ENCODE measurements at places on chromosomes 12 and 14.

GRCh38 chr14:68392393-68393141, 400.3 kb downstream of the ZFP36L1 start:
- DNase-seq: no peak

GRCh38 chr12:128353301-128353700, 86.3 kb downstream of the TMEM132C start:
- no peak for DNase-seq

- DNase-seq: no peak
Measured at GRCh38 chr14:71086567-71086966, 179.3 kb downstream of the PCNX1 start.

- no peak for DNase-seq
Measured at GRCh38 chr12:94922561-94922960, 80.9 kb downstream of the NDUFA12 start.

DNA sequence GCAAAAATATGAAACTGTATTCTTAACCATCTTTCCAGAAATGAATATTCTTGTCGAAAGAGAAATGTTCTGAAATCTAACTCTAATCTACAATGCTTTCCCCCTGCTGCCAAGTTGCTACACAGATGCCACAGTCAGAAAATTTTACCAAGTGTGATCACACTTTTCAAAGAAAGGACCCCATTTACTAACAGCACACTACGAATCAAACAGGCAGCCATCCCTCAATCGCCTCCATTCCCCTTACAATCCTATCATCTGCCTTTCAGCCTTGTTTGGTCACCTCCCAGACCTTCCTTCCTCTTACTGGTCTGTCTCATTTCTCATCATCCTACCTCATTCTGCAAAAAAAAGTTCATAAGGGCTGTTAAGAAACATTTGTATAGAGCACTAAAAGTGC, 190.1 kb downstream of the MED13L start:
- no peak for DNase-seq

GRCh38 chr12:9925705-9926393, 6.3 kb downstream of the CLEC2A start:
- DNase-seq: no peak

- no peak for DNase-seq
Measured at GRCh38 chr12:79859646-79860045, 75.3 kb downstream of the PPP1R12A start.

- no peak for DNase-seq
Measured at GRCh38 chr14:95197551-95197950, 40.2 kb upstream of the DICER1 start.

GRCh38 chr14:68140076-68140741, 320.6 kb downstream of the RAD51B start:
- no peak for DNase-seq

DNA sequence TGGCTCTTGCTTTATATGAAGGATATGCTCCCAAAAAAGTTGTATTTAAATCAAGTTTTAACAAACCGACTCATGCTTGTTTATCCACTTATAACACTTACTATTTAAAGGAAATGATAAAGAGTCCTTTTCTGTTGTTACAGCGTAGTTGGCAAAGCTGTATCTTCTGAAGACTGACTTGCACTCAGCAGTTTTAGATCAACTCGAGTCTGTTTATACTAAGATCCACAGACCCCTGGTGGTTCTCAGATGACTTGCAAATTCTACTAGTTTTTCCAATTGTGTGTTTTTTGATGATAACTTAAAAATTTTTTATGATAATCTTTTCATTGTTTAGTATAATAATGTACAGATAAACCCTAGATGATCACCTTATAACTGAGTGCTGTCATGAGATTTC, 475.8 kb downstream of the RGS6 start:
- DNase-seq: no peak

- no peak for DNase-seq
Measured at GRCh38 chr12:32509328-32510091, 110.2 kb downstream of the FGD4 start.
